ENCODE measurements at places on chromosomes 4 and X.

DNA sequence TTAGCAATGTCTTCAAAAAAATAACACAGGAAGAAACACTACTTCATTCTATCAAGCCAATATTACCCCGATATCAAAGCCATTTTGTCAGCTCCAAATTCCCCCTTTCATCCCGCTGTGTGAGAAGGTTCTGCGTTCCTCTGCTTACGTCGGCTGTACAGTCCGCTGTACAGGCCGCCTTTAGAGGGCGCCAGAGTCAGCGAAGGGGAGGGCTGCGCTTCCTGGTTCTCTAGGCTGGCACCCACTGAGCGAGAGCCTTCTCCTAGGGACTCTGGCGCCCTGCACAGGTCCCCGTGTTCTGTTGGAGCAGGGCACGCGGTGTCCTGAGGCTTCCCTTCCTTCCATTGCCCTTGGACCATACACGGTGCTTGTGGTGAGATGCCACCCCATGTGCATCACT is 25.3 kb upstream of the CT45A1 start:
- no peak for DNase-seq

- no peak for DNase-seq
Observed at GRCh38 chr4:81508411-81509185, 36.9 kb upstream of the RASGEF1B start.

GRCh38 chr4:102693262-102693850 is 67.4 kb downstream of the MANBA start:
- DNase-seq: no peak

GRCh38 chr4:182265881-182266280 is 22.7 kb downstream of the TENM3 start:
- no peak for DNase-seq

GRCh38 chr4:21795091-21795490 is 153.5 kb downstream of the KCNIP4 start:
- DNase-seq: no peak

DNA sequence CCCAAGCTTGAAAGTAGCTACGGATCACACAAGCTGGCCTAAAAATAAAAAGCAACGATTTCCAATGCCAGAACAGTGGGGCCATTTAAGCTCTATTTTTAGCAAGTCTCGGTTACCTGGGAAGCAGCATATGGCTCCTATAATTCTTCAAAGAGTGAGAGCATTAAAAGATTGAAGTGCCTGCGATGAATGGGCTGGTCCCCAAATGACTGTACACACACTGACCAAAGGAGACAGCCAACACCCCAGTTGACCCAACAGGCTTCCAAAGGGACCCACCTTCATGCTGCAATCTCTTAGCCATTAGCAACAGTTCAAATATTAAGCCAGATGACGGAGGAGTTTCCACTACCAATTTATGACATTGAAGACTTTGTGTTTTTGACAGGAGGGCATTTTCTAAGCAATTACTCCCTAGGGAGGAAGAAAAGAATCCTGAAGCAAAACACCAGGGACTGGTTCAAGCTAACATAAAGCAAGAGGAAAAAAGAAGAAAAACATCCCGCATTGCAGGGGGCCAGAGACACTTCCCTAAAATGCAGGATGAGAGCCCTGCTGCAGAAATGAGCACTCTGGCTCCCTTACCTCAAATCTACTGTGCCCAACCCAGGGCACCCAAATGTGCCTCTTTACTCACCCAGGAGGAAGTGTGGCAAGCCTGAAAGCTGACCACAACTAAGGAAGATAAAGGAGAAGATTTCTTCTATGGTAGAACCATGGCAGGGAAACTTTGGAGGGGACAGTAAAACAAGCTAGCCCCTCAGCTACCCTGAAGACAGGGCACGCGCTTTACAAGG is 21.6 kb downstream of the SH3KBP1 start:
- DNase-seq: no peak

- no peak for DNase-seq
Observed at GRCh38 chrX:56564164-56564885, 898 bp downstream of the UBQLN2 start.

DNA sequence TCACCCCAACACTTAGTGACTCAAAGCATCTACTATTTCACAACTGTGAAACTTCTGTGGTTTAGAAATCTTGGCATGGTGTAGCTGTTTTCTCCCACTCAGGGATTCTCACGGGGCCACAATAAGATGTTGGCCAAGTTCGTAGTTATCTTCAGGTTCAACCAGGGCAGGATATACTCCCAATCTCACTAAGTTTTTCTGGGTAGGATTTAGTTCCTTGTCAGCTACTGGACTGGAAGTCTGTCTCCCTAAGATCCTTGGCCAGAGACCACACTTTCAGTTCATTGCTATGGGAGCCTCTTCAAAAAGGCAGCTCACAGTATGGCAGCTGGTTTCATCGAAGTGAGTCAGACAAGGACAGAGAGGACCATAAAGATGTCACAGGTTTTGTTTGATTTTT is 111.7 kb upstream of the PDHA2 start:
- no peak for DNase-seq

- no peak for DNase-seq
Observed at GRCh38 chr4:138562544-138562991, 320.4 kb upstream of the SLC7A11 start.

DNA sequence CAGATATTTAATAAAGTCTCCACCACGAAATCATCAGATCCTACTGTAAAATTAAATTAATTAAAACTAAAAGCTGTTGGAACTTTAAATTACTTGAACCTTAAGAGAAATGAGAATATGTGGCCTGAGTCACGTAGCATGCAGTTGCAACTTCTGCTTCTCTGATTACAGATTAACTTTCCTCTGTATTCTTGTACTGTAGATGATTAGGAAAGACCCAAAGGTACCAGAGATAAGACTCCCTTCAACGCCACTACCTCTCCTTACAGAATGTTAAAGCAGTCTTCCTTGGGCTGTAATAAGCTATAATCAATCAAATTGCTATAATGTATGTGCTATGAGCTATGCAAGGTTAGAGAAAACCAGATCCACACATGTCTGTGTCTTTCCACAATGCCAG is 47.9 kb downstream of the FAM13A start:
- DNase-seq: no peak

- no peak for DNase-seq
Observed at GRCh38 chrX:107272431-107272921, 66.1 kb downstream of the DNAAF6 start.

GRCh38 chr4:72975488-72975784 is 94.1 kb downstream of the COX18 start:
- DNase-seq: no peak

DNA sequence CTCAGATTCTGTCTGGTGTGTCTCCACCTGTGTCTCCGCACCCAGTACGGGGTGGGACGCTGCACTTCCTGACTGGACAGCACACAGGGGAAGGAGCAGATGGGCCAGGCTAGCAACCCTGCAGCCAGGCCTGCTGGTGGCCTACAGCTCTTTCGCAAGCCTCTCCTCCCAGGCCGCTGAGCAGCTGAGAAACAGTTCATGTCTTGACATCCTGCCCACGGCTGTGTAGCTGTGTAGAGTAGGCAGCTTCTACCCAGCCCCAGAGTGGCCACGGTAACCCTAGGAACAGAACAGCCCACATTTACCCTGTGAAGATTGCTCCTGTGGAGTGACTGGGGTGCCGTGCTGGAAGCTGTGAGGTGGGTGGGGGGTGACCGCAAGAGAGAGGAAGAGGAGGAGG is 38.9 kb downstream of the CCNQ start:
- DNase-seq: no peak

GRCh38 chr4:182280436-182281111 is 37.4 kb downstream of the TENM3 start:
- DNase-seq: no peak

GRCh38 chrX:48522291-48522690 is 683 bp downstream of the EBP start:
- DNase-seq: no peak

GRCh38 chr4:52957835-52958631 is 95.9 kb downstream of the RASL11B start:
- DNase-seq: no peak

DNA sequence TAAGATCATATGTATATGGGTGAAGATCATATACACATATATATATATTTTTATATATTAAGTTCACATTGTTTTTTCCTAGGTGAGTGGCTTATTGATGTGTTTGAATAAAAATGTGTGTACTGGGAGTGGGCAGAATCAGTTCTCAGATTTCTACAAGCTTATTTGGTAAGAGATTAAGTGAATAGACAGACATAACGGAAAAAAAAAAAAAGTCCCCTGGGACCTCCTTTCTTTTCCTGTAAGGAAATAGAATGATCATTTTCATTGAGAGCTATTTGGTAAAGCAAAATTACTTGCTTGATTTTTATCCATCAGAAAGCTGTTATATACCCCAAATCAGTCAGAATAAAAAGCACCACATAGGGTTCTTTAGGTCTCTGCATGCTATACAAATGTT is 597.7 kb downstream of the PCDH18 start:
- DNase-seq: no peak

- no peak for DNase-seq
Observed at GRCh38 chrX:84156821-84157220, 31.2 kb downstream of the RPS6KA6 start.

GRCh38 chrX:15142084-15142715 is 127.7 kb downstream of the ASB9 start:
- no peak for DNase-seq

GRCh38 chrX:78923198-78924015 is 21.8 kb upstream of the P2RY10 start:
- DNase-seq: no peak

- DNase-seq: no peak
Observed at GRCh38 chr4:122705547-122706117, 26.9 kb upstream of the BBS12 start.

- no peak for DNase-seq
Observed at GRCh38 chrX:113919387-113919786, 664.5 kb upstream of the HTR2C start.

GRCh38 chr4:147954850-147955249 is 223.0 kb downstream of the ARHGAP10 start:
- DNase-seq: no peak
